NCI-H524 (cell line): ENCODE measurements at places on chromosomes 12 and 14.

- no peak for DNase-seq
Measured at GRCh38 chr12:89497467-89497866, 27.1 kb downstream of the GALNT4 start.

DNA sequence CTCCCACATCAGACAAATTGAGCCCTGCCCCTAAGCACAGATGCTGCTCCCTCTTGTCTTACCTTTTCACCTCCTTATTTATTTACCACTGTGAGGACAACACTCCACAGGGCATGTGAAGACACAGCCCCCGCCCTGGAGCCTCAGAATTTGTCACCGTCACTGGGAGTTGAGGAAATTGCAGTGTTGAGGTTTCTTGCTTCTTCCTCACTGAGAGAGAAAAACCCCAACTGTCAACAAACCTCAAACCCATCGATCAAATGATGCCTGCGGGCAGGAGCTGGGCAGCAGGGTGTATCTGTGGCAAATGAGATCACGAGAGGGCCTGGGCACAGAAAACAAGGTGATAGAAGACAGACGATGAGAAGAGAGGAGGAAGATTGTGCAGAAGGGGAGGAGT is 30.5 kb upstream of the PLEKHG3 start:
- DNase-seq, result no peak

- no peak for DNase-seq
Measured at GRCh38 chr14:90536511-90537191, 139.8 kb downstream of the CALM1 start.

DNA sequence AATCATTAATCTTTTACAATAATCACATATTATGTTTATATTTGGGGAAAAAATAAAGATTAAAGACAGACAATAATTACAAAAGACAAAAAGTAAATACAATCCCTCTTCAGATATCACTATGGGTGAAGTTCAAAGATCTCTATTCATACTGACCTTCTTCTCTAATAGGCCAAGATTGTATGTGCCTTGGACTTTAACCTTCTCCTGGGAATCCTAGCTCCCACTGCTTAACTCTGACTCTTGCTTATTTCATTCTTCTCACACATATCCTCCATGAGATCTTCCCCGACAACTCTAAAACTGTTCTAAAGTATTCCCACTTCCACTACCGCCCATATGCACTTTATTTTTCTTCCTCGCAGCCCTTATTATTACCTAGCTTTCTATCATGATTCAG is 83.8 kb downstream of the EEA1 start:
- DNase-seq, result no peak

DNA sequence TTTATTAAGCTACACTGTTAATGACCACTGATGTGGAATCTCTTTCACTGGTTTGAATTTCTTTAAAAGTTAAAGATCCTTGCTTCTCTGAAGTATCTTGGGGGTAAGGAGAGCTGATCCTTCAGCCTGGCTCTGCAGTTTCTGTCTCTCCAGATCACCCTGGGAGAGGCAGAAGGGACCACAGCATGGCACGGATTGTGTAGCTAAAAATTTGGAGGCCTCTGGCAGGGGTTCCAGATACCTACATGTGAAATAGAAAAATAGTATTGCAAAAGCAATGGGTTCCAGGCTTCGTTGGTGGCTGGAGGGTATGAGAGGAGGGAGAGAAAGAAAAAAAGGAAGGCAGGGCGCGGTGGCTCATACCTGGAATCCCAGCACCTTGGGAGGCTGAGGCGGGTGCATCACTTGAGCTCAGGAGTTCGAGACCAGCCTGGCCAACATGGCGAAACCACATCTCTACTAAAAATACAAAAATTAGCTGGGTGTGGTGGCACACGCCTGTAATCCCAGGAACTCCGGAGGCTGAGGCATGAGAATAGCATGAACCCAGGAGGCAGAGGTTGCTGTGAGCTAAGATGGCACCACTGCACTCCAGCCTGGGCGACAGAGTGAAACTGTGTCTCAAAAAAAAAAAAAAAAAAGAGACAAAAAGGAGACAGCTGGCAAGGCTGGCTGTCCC is 3.4 kb downstream of the CHST11 start:
- no peak for DNase-seq

- no peak for DNase-seq
Measured at GRCh38 chr12:66516561-66516960, 162.3 kb downstream of the GRIP1 start.
